Tibial nerve (tissue), 4 donors: ENCODE measurements at places on chromosomes 3 and 15. TPM values are rescaled to one million over a fixed set of nuclear protein-coding genes. Genes with fewer than 3 reads are reported as not detected.

DNA sequence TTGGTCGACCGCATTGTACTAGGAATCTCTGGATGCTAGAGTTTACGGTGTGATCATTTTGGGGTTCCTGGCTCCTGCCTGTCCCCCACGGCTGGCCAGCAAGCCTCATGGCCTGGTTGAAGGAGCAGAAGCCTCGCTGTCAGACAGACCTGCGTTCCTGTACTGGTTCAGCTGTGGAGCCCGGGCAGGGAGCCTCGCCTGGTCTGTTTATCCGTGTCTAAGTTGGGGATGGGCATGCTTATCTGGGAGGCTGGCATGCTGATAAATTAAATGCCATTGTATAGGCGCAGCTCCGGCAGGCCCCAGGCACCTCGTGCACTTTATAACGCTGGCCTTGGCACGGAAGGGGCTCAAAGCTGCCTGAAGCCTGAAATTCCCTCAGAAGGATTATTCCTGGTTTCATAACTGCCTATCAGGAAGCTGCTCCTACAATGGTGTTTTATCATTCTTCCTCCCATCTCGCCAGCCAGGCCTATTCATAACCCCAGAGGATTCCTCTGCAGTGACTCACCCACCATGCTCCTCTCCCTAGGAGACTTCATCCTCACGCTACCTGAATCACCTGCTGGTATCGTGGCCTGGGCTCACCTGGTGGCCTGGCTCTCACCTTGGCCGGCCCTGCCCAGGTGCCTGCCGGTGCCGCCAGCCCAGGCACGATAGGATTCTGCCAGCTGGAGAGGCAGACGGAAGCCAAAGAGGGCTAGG, 110.9 kb downstream of the ASB7 start:
- H3K4me3 ChIP-seq, result no peak overlapping the region
- no peaks in the 10 kb centered on the region for H3K27me3 ChIP-seq
- H3K27ac ChIP-seq, result no peak overlapping the region
- H3K36me3 ChIP-seq, result no peaks in the 10 kb centered on the region

DNA sequence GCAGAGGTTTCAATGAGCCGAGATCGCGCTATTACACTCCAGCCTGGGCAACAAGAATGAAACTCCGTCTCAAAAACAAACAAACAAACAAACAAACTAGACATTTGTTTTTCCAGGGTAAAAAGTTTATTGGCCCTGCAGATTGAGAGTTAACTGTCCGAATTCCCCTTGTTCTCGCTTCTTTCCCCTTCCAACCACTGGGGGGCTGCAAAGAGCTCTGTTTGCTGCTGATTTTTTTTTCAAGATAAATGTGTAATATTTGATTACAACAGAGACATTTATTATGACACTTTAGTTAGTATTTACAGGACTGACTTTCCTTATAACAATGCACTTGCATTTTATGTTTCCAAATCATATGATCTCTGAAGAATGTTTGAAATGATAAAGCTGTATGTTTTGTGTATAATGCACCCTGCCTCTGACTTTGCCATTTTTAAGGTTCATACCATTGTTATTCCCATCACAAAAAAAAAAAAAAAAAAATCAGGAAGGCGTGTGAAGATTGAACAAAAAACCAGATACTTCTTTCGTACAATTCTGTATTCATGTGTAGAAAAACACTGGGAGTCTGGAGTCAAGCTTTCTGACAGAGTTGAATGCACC, 2.8 kb downstream of the CLSTN2 start:
- peak; percentile 33 for DNase-seq
- no peaks in the 10 kb centered on the region for H3K4me1 ChIP-seq
- no peak overlapping the region for H3K4me3 ChIP-seq
- H3K27ac ChIP-seq, result no peak overlapping the region
- no peaks in the 10 kb centered on the region for H3K27me3 ChIP-seq

DNA sequence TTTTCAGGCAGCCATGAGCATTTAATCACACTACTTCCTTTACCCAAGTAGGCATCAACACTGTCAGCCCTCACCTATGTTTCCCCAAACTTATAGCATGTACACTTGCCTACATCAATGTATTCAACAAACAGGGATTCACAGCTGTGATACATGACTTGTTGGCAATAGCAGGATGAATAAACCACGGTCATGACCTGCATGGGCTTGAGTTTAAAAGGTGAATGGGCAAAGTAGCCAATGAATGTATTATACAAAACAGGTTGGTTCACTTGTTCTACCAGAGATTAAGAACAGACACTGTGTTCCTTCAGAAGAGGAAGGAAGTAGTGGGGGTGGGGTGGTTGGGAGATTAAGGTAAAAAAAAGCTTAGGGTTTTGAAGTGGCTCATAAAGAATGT, 861.9 kb upstream of the SEMA6D start:
- H3K4me3 ChIP-seq, result no peak overlapping the region
- no peaks in the 10 kb centered on the region for H3K27me3 ChIP-seq
- DNase-seq, result no peak
- H3K36me3 ChIP-seq, result no peaks in the 10 kb centered on the region

Gene OR5AC2
- total RNA-seq, result not detected

GRCh38 chr3:105821433-105821832, 47.4 kb downstream of the CBLB start:
- peak overlapping the region; percentile 68 for H3K27ac ChIP-seq
- no peak overlapping the region for H3K4me3 ChIP-seq
- no peak for DNase-seq
- H3K36me3 ChIP-seq, result no peaks in the 10 kb centered on the region
- no peaks in the 10 kb centered on the region for H3K27me3 ChIP-seq

DNA sequence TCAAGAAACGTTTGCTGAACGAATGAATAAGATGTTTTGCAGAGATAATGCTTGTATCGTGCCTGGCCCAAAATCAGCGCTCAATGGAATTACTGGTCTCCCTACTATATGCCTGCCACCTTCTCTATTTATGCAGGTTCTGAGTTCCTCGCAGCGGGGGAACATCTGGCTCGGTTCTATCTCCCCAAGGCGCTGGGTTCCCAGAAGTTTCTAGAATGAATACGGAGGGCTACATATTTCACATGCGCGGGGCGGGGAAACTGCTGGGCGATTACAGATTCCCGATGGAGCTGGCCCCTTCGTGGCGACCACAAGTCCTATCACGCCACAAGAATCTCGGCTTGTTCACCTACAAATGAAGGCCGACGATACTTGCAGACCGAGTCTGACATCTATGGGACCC, 411 bp upstream of the EIF2B5 start:
- peak overlapping the region; percentile 98 for H3K4me3 ChIP-seq
- H3K4me1 ChIP-seq, result no peaks in the 10 kb centered on the region
- no peaks in the 10 kb centered on the region for H3K27me3 ChIP-seq
- peaks cover 24% of the 10 kb centered on the region for H3K36me3 ChIP-seq
- H3K27ac ChIP-seq, result peak overlapping the region; percentile 95

GRCh38 chr15:67164401-67164791, 90.1 kb downstream of the AAGAB start:
- H3K4me1 ChIP-seq, result peaks cover 64% of the 10 kb centered on the region
- H3K4me3 ChIP-seq, result no peak overlapping the region
- peaks cover 6% of the 10 kb centered on the region for H3K36me3 ChIP-seq
- H3K27me3 ChIP-seq, result no peaks in the 10 kb centered on the region

Gene CLDN16
- total RNA-seq, result not detected

DNA sequence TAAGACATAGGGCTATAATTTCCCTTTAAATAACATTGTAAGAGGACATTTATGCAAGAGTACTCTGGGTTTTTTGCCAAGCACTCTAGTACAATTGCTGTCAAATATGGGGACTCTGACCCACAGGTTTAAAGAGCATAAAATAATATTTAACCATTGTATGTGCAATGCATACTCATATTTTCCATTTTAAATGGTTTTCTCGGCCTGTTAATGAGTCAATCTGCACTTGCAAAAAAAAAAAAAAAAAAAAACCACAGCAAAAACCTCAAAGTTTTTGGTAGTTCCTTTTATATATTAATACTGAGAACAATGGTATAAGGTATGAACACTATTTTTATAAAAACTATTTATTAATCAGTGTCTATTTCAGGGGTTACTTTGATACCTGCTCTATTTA, 304.0 kb upstream of the CBLB start:
- no peaks in the 10 kb centered on the region for H3K27me3 ChIP-seq
- no peak for DNase-seq
- H3K27ac ChIP-seq, result no peak overlapping the region
- H3K36me3 ChIP-seq, result no peaks in the 10 kb centered on the region

Gene SNTN
- not detected for total RNA-seq

Gene TGM4
- total RNA-seq, result not detected

DNA sequence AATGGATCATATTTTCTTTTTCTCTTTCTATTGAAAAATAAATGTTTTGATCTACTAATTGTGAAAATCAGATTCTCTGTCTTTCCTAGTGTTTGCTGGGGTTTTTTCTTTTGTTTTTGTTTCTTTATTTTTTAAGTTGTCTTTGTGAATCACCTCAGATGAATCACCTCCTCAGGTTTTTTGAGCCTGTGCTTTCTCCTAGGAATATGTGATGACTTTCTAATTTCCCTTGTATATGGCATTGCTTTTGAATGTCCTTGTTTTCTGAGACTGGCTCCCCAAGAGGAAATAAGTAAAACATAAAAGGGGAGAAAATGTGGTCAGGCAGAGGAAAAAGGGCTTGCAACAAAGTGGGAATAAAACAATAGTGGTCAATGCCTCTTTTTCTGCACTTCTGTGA, 750.0 kb downstream of the ZPLD1 start:
- no peak overlapping the region for H3K4me3 ChIP-seq
- H3K4me1 ChIP-seq, result no peaks in the 10 kb centered on the region
- H3K36me3 ChIP-seq, result no peaks in the 10 kb centered on the region

Gene ADAM10
- total RNA-seq, result 64.8 TPM

DNA sequence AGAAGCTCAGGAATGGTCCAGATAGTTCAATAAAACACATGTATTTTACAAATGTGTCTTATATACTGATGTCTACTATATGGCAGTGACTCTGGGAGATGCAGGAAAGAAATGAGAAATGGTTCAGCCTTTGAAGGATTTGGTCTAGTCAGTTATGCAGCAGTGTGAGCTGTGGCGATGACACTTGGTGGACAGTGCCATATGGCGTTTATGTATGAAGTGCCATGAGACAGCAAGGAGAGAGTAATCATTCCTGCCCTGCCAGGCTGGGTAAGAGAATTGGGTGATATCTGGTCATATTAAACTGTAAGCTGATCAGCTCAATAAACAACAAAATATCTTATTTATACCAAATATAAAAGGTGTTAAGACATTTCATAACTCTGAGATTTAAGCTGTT, 47.6 kb upstream of the ANP32A start:
- H3K27me3 ChIP-seq, result no peaks in the 10 kb centered on the region
- no peaks in the 10 kb centered on the region for H3K36me3 ChIP-seq
- no peak overlapping the region for H3K4me3 ChIP-seq
- H3K27ac ChIP-seq, result no peak overlapping the region
- DNase-seq, result no peak

DNA sequence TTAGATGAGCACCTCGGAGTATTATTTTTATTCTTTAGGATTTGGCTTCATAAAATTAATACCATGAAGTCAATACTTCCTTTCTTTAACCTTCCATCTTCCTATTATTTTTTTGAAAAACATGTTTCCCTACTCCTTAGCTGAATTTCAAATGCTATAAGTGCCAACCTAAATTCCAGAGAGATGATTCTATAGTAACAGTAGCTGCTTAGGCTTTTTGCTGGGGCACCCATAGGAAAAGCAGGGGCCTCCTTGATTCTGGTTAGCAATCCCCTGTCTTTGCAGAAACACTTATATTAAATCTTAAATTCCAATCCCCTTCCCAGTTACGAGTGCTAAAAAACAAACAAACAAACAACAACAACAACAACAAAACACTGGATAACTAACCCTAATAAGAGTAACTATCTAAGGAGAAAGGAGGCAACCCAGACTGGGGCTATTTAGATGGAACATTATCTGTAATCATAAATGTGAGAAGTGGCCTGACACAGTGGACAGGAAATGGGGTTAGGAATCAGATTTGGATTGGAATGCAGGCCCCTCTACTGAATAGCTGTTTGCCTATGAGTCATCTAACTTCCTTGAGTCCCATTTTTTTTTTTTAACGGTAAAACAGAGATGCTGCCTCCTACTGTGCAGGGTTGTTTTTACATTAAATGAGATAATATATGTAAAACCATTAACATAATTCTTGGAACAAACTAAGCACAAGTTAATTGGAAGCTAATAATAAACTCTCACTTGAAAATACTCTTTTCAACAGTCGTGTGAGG, 148.1 kb downstream of the WDR72 start:
- no peaks in the 10 kb centered on the region for H3K4me1 ChIP-seq
- H3K27ac ChIP-seq, result no peak overlapping the region
- H3K36me3 ChIP-seq, result no peaks in the 10 kb centered on the region
- no peaks in the 10 kb centered on the region for H3K27me3 ChIP-seq
- no peak overlapping the region for H3K4me3 ChIP-seq

GRCh38 chr3:124886168-124887056, 753 bp downstream of the ITGB5 start:
- peaks cover 7% of the 10 kb centered on the region for H3K4me1 ChIP-seq
- H3K36me3 ChIP-seq, result no peaks in the 10 kb centered on the region

DNA sequence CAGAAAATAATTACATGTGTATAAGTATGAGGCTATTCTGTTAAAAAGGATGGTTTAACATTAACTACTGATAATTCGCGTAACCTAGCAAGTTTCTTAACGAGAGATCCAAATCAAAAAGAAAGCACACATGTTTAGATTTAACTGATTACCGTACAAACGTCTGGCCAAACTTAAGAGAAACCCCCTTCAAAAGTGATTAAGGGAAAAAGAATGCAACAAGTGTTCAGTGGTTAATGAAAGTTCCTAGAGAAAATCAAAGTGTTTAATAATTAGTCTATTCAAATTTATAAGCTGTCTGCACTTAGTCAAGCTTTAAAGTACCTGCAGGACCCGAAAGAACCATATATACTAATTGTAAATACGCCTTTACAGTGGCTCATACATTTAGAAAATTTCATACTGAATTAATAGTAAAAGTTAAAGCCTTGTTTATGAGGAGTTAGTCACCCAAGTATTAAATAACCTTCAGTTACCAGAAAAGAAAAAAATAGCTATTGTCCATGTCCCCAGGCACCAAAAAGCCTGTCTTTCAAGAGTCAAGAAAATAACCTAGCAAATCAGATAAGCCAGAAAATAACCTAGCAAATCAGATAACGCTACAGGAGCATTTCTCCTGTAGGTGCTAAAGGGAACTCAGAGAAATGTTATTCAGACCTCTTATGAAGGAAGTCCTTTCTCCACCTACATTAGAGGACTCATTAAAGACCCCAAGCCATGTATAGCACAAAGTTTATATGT, 34.6 kb downstream of the ZNF589 start:
- peaks cover 16% of the 10 kb centered on the region for H3K36me3 ChIP-seq
- no peak overlapping the region for H3K27ac ChIP-seq
- DNase-seq, result no peak

- H3K27ac ChIP-seq, result no peak overlapping the region
- no peaks in the 10 kb centered on the region for H3K27me3 ChIP-seq
- H3K36me3 ChIP-seq, result no peaks in the 10 kb centered on the region
These were observed 159.5 kb downstream of the RPLP1 start for GRCh38 chr15:69612112-69612511.

- no peak for DNase-seq
- H3K27me3 ChIP-seq, result no peaks in the 10 kb centered on the region
- no peaks in the 10 kb centered on the region for H3K36me3 ChIP-seq
- H3K4me1 ChIP-seq, result no peaks in the 10 kb centered on the region
- no peak overlapping the region for H3K27ac ChIP-seq
These were observed 813.2 kb downstream of the AGBL1 start for GRCh38 chr15:86892774-86893449.
